ENCODE measurements at places on chromosomes 3 and 15. TPM values are rescaled to one million over a fixed set of nuclear protein-coding genes. Genes with fewer than 3 reads are reported as not detected.

DNA sequence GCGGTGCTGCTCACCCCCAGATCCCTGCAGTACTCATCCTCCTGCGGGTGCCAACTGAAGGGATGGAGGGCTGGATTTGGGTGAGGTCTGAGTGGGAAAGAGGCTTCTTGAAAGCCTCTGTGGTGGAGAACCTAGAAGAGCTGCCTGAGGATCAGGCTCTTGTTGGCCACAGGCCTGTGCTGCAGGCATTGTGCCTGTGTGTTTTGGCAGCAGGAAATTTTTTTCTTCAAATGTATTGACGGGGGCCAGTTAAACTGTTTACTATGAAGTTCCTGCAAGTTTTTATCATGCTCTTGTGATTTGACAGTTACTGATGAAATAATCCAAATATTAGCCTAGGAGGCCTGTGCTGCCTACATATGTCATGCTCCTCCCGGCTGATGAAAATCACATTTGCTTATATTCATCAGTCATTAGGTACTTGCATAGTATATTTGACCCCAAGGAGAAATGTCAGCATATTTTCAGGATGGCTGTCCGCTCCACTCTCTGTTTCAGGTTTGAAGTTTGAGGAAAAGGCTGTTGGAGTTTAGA is 103.1 kb downstream of the THSD4 start:
- DNase-seq, result no peak

DNA sequence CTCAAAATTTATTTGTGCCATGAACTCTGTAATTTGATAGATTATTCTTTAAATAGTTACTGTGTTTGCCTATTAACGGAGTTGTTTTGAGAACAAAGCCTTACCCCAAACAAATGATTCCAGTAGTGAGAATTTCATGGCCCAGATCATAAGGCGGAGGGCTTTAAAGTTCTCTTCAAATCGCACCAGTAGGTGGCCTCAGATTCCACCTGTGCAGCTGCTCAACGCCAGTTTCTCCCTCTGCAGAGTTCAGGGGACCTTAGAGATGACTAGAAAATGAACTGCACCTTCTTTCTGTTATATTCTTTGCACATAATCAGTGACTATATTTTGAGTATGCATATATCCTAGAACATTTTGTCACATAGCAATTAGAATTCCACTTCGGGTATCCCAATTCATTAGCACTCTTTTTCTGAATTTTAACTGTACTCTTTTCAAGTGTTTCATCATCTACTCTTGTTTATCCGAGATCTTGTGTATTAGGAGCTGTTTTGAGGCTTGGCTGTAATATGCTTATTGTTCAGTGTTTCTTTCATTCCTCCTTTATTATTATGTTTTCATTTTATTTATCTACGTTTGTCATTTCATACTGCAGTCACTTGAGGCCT is 232.6 kb upstream of the CHRM5 start:
- peak; percentile 35 for DNase-seq

DNA sequence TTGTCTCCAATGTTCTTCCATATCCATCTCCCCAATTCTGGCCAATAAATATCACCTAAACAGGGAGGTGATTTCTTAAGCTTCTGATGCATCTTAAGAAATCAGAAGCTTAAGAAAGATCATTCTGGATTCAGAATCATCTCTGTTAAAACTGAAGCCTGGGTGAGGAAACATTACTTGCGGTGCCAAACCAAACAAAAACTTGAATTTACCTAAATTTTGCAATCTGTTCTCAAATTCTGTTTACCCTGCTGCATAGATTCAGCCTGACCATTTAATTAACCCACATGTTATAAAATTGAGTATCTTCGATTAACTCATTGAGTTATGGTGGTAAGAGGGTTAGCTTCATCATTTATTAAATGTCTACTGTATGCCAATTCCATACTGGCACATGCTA is 204.4 kb upstream of the ZNF385D start:
- DNase-seq, result no peak

The SMCO1 gene
- total RNA-seq, result not detected
